ENCODE measurements at places on chromosomes 6 and 20.
A peak's percentile ranks its signal among the peaks of the same experiment; 100 is the strongest.

- DNase-seq = no peak
Measured at GRCh38 chr6:62528894-62529526, 243.0 kb upstream of the KHDRBS2 start.

GRCh38 chr6:36422714-36423100, 19.9 kb downstream of the PXT1 start:
- DNase-seq = no peak

GRCh38 chr6:119647309-119647708, 297.7 kb upstream of the MAN1A1 start:
- DNase-seq = no peak

DNA sequence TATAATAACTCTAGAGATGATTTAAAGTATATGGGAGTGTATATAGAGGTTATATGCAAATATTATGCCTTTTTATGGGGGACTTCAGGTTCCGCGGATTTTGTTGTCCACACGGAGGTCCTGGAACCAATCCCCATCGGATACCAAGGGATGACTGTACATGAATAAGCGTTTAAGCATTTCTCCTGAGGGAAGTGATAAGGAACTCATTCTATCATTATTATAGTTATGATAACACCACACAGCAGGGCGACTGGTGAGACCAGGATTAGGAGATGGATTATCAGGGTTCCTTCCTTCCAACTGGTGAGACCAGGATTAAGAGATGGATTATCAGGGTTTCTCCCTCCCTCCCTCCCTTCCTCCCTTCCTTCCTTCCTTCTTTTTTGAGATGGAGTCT, 6.6 kb downstream of the ECI2 start:
- DNase-seq = no peak

- DNase-seq = no peak
Measured at GRCh38 chr6:143694560-143694959, 16.8 kb downstream of the PHACTR2 start.

DNA sequence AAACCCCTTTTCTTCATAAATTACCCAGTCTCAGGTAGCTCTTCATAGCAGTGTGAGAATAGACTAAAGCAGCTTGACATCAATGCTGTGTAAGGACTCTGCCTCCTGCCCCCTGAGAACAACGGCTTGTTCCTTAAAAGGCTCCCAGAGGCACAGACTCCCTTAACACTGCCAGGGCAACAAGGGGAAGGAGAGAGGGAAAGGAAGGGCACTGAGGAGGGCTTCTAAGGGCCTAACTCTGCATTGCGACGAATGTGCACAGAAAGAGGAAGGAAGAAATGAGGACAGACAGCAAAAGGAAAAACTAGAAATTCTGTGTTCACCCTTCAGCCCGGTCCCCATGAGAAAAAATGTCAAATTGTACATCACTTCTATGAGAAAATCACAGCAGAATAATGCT, 74.0 kb downstream of the AGPAT4 start:
- no peak for DNase-seq

- no peak for DNase-seq
Measured at GRCh38 chr6:39389484-39389767, 66.9 kb upstream of the KCNK16 start.

DNA sequence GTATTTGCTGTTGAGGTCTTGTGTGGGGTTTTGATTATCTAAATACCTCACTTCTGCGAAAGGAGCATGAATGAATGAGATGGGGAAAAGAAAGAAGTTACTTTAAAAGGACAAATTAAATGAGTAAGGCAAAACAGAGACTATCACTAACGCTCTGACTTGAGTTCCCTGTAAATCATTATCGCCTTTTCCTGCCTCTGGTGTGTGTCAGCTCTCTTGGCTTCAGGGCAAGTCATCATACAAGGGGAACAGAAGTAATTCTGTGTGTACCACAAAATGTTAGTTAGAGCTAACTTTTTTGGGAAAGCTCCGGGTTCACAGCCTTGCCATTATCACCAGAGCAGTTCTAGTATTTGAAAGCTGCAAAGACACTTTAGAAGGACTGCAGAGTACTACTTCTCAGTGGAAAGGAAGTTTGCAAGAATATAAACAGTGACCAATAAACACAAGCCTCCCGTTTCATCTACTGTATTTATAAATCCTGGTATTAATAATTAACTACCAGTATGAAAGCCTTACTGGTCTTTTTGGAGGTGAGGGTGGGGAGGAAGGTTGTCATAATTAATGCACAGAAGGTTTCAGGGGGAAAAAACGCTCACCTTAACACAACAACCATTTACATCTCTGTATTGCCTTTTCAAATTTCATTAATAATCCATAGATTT, 1.2 kb downstream of the DZANK1 start:
- no peak for DNase-seq

- no peak for DNase-seq
Measured at GRCh38 chr6:136549300-136550044, 750 bp downstream of the MAP7 start.

DNA sequence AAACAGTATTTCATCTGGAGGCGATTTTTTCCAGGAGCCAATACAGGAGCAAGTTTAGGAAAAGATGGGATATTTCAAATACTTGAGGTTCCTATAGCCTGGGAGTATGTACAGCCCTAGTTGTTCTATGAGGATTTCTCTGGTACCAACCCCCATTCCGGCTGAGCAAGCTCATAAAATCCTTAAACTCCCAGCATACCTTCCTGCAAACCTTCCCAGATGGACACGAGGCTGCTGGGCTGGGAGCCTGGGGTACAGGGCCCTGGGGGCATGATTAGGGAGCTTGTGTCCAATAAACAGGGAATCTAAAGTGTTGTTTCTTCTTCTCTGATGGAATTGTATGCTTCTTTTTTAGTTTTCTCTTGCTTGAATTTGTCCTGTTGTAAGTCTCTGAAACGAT, 1.5 kb downstream of the PRRC2A start:
- DNase-seq = peak; percentile 4

DNA sequence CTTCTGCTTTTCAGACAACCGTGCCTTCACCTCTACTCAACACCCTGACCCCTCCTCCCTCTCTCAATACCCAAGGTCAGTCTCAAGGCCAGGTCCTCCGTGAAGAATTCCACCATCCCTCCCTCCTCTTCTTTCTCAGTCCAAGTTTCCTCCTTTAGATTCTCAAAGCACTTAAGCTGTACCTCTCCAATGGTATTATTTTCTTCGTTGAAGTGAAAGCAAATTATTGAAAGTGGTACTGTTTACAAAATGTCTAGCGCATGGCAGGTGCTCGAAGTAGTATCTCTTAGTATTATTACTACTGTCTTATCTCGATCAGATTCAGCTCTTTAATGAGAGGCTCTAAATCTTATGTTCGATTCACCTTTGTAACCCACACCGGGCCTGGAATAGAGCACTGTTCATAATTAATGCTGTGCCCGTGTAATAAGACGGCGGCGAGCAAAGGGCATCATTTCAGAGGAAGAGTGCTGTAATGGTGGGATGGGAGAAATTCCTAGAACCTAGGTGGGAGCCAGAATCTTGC, 593 bp upstream of the RALGAPB start:
- no peak for DNase-seq

GRCh38 chr6:157162766-157163433, 160.4 kb downstream of the TMEM242 start:
- DNase-seq = no peak

DNA sequence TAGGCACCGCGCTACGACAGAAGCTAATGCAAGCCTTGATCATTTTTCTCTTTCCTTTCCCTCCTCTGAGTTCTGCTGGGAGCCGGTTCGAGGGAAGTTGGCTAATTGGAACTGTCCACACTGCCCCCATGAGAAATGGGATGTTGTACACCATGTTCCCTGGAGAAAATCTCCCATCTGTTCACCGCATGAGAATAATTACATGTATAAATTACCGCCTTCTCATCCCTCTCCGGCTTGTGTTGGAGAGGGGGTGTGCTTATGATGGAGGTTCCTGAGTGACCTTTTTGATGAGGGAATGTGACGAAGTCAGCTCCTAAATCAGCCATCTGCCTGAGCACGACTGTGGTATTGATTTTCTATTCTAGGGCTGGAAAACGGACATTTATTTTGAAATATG, 320.2 kb upstream of the SULF2 start:
- no peak for DNase-seq

DNA sequence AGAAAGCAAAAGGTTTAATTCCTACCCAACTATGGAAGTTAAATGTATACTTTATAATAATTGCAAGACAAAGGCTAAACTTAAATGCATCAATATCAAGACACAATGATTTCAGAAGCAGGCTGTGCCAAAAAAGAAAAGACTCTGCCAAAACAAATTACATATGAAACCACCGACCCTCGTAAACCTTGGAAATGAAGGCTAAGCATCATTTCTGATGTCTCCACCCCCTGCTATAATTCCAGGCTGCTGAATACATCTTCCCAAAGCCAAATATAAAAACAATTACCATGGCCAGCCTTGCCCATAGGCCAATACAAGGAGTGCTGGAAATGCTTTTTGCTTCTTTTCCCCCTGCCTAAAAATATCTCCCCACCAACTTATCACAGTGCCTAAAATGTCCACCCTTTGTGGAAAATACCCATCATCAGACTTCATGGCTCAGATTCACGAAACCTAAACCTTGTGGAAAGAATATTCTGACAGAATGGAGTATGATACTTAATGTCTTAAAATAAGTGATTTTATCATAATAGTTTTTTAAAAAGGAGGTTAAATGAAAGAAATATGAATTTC, 37.4 kb downstream of the RCAN2 start:
- DNase-seq = no peak

- DNase-seq = no peak
Measured at GRCh38 chr20:20915844-20916243, 190.3 kb downstream of the LINC00237 start.

DNA sequence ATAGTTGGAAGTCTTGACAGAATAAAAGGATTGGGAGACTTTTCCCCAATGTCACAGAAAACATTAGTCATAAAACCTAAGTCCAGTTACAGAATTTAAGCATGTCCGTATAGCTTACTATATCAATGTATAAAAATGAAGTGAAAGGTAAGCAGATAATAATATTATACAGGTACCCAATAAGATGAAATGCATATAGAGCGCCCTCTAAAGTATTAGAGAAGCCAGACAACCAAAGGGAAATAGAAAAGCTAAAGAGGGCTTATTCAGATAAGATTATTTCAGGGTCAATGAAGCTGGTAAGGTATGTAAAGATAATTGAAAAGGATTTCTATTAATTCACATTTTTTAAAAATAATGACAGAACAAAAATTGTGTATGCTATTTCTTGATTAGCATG, 947.7 kb upstream of the MAP3K7 start:
- no peak for DNase-seq

DNA sequence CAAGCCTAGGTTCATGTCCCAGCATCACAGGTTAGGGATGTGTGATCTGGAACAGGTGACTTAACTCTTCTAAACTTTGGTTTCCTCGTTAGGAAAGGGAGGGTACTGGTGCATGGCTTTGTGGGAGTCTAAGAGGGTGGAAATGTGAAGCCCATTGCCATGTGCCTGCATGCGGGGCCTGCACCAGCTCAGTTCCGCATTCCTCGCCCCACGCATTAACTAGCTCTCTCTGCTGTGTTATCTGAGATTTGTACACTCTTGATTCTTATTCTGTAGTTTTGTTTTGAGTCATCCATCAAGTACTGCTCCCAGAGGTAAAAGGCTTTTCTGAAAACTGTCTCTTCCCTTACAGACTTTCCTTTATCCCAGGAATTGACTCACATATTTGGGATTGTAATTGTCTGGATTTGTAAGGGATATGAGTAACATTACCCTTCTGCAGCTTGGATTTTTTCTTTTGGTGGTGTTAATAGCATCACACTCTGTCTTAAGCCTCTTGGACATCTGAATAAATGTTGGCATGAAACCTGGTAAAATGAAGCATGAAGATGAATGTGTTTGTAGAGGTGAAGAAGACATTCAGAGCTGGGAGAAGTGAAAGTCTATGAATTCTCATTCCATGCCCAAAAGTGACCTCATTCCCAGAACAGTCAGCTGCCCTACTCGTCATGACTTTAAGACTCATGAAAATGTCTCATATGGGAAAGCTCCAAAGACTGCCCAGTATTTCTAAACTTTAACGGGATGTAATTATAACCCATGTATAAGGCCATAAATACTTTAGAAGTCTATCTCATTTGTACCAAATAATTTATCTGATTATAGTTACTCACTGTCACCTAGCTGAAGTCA, 357.3 kb downstream of the FOXA2 start:
- DNase-seq = no peak

DNA sequence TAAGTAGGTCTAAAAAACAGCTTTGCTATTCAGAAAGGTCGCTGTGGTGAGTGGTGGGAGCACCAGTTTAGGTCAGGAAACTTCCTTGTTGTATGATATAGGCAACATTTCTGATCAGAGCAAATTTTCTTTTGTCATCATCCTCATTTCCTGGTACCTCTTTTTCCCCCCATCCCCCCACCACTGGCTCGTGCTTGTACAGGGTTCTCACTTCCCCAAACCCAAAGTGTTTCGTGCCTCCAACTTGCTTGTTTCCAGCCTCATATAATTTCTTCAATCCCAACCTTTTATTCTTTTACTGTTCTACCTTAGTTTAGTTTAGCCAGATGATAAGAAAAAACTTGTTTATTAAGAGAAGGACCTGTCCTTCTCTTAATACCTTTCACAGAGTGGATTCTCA, 209.4 kb upstream of the JAG1 start:
- no peak for DNase-seq

DNA sequence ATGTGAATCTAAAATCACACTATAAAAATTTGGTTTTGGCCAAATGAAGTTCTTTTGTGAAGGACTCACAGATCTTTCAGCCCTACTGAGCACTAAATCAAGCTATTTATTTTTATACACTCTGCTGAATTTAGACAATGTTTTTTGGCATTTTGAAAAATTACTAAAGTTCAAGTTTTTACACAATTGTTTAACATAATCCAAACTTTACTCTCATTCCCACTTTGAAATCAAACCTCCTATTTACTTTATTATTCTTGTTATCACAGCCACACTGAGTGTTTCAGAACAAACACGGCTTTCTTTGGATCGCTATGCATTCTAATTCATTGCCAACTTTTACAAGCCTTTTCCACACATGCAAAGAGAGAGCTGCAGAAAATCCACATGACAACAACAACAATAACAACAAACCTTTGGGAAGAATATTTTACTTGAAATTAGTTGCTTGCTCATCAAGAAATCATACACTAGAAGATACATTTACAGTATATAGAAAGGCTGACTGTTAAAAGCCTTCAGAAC, 49.1 kb upstream of the TMEM30A start:
- no peak for DNase-seq

DNA sequence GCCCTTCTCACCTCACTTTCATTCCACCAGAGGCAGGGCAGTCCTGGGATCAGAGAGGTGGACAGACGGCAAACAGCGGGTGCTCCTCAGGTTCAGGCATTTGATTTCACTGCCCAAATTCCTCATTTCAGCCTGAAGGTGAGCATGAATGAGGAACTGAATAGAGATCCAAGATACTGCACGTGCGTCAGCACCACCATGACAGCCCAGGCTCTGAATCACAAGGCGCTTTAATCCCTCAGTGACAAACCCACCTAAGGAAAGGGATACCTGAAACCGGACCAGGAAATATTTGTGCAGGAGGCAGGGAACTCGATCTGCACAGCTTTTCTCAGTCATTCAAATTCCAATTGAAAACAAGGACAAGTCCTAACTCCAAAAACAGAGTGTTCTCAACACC, 174.8 kb upstream of the HEY2 start:
- DNase-seq = no peak
